NCI-H2029 treated with DMSO at 0.1 percent for 48 hours (cell line): ENCODE measurements at places on chromosomes 7 and 10.

GRCh38 chr10:96873086-96873485 is 41.0 kb downstream of the LCOR start:
- no peak for DNase-seq

DNA sequence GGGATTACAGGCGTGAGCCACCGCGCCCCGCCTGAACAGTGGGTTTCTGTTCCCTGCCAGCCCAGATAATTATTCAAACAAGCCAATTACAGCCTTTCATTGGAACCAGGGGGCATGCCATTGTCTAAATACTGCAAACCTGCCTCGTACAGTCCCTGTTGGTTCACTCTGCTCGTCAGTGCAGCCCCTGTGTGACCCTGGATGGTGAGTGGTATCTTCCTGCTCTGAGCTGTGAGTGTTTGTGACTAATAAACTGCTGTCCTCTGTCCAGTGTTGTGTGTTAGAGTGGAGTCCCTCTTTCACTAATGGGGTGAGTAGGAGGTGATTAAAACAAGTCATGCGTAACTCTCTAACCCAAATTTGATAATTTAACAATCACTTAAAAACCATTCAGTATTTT is 176.5 kb upstream of the FAM3C start:
- DNase-seq: no peak

DNA sequence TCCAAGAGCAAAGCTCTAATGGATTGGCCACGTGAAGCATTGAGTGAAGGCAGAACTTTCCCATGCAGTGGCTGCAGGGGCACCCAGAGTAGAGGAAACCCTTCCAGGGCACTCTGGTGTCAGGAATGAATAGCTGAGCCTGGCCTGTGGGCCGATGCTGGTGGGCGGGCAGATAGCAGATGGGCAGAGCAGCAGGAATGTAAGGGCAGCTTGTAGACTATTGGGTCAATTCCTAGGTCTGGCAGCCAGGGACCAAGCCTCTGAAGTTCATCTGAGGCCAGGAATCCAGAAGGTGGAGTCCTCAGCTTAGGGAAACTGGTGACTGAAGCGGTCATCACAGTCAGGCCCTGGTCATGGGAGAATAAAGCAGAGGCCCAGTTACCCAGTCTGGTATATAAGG is 115.4 kb downstream of the TMEM178B start:
- no peak for DNase-seq

DNA sequence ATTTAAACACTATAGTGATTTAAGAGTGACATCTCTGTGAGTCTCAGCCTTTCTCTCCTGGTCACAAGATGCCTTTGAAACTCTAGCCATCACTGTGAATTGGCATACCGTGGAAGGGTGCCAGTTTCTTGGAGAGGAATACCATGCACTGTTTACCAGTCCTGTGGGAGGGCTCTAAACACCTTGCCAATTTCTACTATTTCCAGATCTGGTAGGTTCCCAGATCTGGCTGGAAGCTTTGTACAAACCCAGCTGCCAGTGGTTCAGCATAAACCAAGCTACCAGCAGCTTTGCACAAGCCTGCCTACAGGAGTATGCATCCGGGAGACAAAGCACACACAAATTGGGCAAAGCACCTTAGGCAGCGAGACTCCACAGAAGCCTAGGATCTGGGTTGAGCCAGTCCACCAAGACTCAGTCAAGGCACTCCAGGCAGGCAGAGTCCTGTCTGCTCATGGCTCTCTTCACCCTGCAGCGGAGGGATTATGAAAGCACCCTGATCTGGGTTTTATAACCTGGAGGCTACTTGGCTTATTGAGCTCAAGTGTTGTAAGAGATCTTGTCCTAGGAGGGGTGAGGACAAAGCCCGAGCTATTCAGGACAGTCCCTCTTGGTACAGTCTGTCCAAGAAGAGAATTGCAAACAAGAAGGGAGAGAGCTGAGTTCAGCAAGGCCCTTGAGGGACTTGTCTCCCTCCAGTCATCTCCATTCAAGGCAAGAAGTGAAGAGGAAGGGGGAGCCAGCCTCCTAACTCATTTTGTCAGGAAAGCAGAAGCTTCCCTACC is 23.6 kb downstream of the MCM10 start:
- DNase-seq: peak; percentile 58

- no peak for DNase-seq
These were observed 12.0 kb upstream of the CRYGN start for GRCh38 chr7:151451626-151452571.

DNA sequence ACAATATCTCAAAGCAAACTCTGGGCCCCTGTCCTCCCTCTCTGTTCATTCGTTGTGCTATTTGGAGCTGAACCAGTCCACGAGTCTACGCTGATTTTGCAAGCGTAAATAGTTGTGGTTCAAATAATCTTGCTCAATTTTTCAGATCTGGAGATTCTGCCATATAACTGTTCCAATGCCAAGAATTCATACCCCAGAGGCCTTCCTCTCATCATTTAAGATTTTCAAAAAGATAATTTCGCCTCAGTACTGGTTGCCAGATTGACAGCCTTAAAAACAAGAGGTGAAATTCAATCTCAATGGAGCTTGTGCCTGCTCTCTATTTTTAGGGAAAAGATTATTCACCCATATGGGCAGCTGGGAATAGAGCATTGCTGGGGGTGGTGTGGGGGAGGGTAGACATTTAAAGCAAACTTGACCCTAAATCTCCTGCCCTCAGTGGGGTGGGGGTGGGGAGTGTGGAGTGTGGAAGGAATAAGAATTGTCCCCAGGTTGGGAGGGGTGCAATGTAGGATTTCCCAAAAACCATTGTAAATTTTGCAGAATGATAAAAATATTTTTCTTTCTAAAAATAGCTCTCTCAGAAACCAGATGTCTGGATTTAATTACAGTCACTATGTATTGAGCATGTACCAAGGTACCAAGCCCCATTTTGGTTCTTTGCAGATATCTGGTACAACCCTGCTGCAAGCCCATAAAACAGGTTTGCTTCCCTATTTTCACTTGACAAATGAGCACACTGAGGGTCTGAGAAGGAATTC is 104.7 kb upstream of the EEPD1 start:
- no peak for DNase-seq

- no peak for DNase-seq
These were observed 759 bp downstream of the DNAJB12 start for GRCh38 chr10:72353965-72354355.

GRCh38 chr10:133187906-133188681 is 28.1 kb downstream of the KNDC1 start:
- DNase-seq: no peak

DNA sequence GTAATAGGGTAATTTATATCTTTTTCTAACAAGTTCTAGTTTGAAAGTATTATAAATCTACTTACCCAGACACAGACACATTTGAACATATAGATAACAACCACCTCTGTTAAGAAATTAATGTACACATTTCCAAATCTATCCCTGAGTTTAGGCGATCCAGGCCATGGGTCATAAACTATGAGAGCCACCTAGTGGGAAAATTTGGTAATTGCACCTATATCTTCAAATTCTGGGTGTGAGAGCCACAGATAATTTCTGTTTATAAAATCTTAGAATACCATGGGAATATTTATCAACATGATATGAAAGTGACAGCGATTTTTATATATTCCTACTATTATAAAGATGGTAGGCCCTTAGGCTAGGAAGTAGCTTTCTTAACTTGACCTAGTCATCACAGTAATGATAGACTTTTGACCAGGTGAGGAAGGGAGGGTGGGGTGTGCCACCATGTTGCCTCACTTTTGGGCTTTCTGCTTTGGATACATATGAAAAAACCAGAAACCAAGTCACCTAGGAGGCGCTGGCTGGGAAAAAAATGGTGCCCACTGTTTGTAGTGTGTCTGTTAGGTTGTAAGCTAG is 8.0 kb upstream of the EPHA1 start:
- peak; percentile 50 for DNase-seq

- no peak for DNase-seq
These were observed 24.7 kb downstream of the GHRHR start for GRCh38 chr7:30988351-30989005.

DNA sequence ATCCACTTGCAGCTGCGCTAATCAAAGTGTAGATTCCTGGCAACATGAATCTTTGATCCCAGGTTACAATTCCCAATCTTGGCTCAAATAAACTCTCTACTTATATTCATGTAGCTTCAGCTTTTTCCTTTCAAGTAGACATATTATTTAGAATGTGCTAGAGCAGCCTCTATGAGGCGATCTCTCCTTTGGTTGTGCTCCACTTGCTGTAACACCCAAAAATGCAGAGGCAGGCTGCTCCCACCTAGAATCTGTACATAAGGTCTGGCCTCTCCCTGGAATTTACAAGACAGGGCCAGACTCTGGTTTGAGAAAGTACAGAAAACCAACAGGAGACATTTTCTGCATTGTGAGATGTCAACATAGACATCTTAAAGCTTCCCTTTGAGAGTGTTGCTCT is 23.1 kb downstream of the ZNF107 start:
- DNase-seq: no peak

DNA sequence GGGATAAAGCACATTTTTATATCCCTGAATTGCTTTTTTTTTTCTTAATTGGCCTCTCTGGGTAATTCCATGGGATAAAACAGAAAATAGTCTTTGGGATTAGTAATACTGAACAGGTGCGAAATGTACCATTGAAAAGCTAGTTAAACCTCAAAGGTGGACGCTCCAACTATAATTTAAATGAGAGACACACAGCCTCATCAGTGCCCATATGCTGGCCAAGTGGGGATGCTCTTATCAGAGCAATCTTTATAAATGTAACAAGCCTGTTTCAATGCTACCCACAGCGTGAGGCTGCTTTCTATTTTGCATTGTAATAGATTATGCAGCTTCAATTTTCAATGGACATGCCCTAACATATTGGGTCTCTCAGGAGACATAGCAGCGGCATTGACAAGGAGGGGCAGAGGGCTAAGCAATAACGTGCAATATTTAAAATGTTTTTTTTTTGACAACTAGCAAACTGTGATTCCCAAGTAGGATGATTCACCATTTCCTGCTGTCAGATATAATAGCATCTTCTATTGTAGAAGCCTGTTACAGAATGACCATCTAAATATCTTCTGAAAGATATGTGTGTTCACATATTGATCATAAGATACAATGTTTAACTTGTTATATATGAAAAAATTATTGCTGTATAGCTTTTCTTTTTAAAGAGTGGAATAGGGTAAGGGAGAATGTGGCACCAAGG is 91.3 kb upstream of the BET1 start:
- no peak for DNase-seq

GRCh38 chr10:82908751-82909150 is 1033.8 kb downstream of the NRG3 start:
- DNase-seq: no peak
